ENCODE measurements at places on chromosomes 3 and 15.
A peak's percentile ranks its signal among the peaks of the same experiment; 100 is the strongest.

GRCh38 chr15:77028451-77029165, 33.7 kb downstream of the PSTPIP1 start:
- DNase-seq: no peak

GRCh38 chr15:60544581-60545264, 65.8 kb upstream of the ICE2 start:
- no peak for DNase-seq

- DNase-seq: peak; percentile 94
Observed at GRCh38 chr15:85318048-85318731, 62.2 kb upstream of the AKAP13 start.

- DNase-seq: no peak
Observed at GRCh38 chr3:95460274-95460673, 1354.1 kb upstream of the EPHA6 start.

GRCh38 chr3:161310649-161311423, 60.5 kb downstream of the SPTSSB start:
- no peak for DNase-seq

GRCh38 chr3:121649645-121650044, 11.1 kb downstream of the HCLS1 start:
- DNase-seq: peak; percentile 20

DNA sequence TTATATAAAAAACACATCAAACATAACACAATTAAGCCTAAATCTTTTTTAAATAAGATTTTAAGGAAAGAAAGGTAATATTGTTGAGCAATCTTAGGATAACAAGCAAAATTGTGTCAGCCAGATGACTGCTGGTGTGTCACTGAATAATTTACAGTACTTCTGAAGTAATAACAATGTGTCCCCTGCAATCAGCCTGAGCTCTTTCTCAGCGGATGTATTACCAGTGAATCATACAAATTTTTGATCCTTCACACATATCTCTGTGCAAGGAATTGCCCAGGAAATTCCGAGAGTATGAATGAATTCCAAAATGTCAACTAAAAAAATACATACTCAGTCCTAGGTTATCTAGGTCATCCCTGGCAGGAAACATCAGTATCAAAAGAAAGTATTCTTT, 76.6 kb upstream of the PTX3 start:
- peak; percentile 94 for DNase-seq

- DNase-seq: no peak
Observed at GRCh38 chr3:117128133-117128532, 418.6 kb downstream of the TUSC7 start.

DNA sequence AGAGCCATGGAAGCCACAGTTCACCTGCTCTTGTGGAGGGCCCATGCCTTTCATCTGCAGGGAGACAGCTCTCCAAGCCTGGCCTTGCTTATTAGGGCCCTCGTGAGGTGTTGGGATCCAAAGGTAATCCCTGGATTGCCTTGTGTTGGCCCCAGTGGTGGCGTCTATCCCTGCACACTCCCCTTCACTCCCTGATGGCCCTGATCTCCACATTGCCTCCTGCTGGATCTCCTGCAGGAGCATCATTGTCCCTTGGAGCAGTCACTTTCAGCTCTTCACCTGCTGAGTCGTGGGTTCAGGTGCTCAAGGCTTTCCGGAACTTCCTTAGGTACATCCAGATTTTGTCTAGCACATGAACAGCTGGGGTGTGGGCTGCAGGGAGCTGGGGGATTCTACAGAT, 7.0 kb downstream of the PPCDC start:
- DNase-seq: no peak

GRCh38 chr3:111937871-111938270, 41.0 kb upstream of the ABHD10 start:
- DNase-seq: no peak

DNA sequence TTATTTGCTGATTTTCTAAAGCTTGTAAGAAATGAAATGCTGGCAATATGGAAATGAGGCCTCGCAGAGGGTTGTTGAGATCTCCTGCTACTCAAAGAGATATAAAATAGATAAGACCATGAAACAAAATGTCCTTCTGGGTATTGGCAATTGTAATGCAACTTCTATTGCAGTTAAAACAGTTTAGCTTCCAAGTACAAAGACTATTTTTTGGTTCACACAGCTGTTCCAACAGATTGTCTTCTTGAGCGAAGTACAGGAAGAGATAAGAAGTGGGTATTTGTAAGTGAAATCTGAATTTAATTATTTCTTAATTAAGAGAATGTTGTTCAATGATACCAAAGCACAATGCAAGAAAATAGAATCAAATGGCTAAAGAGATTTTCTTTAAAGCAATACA, 801.5 kb upstream of the GBE1 start:
- no peak for DNase-seq

DNA sequence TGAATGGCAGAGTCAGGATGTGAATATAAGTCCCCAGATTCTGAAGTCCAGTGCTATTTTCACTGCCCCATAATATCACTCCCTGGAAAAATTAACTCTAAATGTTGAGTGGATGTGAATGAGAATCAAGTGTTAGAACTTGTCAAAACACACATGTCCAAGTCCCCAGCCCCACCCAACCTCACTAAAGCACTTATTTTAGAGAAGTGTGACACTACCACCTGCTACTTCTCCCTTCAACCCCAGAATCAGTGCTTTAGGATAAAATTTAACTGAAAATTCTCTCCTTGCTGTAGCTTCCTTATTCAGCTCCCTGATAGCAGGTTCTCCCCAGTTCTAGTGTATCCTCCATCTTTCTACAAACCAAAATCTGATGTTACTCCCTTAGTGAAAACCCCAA, 35.8 kb downstream of the HERC1 start:
- DNase-seq: no peak

DNA sequence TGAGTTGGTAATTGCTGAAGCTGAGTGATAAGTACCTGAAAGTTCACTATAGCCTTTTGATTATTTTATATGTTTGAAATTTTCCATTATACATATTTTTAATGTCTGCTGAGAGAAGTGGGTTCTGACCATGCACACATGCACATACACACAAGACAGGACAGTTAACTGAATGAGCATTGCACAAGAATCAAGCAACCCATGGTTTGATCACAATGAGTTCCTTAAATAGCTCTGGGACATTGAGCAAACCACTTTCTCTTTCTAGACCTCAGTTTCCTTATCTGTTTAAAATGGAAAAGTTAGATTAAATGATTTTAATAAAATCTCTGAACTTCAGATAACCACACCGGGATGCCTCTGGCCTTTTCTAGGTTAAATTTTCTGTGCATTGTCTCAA, 26.7 kb downstream of the SNTN start:
- no peak for DNase-seq

- DNase-seq: peak; percentile 10
Observed at GRCh38 chr3:178059119-178059518, 477.1 kb upstream of the KCNMB2 start.

- DNase-seq: no peak
Observed at GRCh38 chr3:137854533-137855261, 90.6 kb downstream of the SOX14 start.

DNA sequence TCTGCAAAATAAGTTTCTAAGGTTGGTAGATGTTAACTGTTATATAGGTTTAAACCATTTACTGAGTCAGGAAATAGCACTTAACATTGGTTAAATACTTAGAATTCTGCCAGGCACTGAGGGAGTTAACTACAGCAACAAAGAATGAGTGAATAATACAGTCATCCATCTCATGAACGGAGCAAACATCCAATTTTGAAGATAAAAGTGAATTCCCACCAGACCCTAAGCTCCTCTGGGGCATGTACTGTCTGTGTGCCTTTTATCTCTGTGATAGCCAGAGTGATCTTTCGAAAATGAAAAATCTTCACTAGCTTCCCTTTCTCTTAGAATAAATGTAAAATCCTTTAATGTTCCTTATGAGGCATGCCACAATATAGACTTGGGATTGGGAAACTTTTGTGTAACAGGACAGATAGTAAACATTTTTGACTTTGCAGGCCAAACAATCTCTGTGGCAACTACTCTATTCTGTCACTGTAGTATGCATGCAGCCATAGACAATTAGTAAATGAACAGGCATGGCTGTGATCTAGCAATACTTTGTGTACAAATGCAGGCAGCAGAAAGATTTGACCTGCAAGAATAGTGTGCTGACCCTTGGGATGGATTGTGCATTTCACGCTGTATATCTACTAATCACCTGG, 294.5 kb upstream of the LMCD1 start:
- no peak for DNase-seq

- DNase-seq: no peak
Observed at GRCh38 chr3:60759439-60759838, 491.8 kb downstream of the FHIT start.

DNA sequence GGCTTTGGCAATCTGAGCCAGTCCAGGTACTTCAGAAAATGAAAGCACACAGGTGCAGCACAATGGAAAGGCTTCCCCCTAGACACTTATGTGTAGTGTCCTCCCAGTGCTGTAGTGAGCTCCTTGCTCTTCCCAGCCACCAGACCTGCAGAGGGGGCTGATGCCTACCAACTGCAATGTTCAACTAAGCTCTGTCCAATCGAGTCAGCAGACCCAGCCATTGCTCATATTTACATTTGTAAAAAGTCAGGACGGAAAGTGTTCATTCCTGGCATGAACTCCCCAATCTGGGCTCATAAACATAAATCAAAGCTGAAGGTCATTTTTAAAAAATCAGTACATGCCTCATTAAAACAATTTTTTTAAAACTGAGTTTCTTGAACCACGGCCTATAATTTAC, 73.0 kb downstream of the FOXP1 start:
- peak; percentile 60 for DNase-seq

DNA sequence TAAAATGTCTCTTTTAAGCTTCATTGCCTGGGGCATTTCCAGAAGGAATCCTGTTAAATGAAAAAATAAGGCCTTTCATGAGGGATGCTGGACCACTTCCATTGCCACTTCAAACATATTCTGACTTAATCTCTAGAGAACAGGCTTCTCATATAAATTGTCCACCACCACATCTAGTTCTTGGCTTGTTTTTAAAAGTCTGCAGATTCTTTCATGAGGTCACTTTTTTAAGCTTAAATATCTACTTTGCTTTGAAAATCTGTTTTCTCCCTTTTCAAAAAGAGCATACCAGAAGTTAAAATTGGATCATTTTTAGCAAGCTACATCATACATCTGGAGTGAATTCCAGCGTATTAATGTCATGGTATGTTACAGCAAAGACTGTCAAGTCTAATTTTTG, 131.6 kb downstream of the C3orf70 start:
- peak; percentile 3 for DNase-seq

- no peak for DNase-seq
Observed at GRCh38 chr3:188822411-188822810, 349.4 kb upstream of the TPRG1 start.

DNA sequence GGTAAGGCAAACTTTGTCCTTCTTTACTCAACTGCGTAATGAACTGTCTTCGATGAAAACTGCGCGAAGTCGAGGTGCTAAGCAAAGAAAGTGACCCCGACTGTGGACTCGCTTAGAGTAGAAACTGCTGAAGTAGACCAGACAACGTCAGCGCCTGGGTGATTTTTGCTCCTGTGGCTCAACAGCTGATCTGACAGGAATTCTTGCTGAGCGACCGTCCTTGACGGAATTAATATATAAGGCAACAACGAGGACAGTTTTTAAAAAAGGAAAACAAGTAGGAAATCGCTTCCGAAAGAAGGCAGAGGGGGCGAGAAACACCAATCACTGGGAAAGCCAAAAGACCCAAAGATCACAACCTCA, 541 bp downstream of the RPS27L start:
- DNase-seq: peak; percentile 45

DNA sequence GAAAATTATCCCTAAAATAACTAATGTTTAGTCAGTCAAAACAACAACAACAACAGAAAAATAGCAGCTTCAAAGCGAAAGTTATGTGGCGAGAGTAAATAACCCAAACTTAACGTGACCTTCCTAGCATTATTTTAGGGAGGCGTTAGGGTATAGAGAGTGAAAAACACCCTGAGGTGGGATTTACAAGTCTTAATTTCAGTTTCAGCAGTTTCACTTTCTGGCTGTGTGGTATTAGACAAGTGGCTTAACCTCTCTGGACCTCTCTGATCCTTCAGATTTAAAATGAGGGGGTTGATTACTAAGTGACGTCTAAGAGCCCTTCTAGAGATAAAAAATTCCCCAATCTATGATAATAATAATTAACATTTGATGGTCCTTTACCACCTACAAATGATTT, 291.2 kb downstream of the ZBTB20 start:
- DNase-seq: no peak

- DNase-seq: peak; percentile 38
Observed at GRCh38 chr3:150107429-150108175, 136.9 kb upstream of the PFN2 start.

- DNase-seq: no peak
Observed at GRCh38 chr15:22237891-22238275, 157.6 kb downstream of the OR4M2 start.

DNA sequence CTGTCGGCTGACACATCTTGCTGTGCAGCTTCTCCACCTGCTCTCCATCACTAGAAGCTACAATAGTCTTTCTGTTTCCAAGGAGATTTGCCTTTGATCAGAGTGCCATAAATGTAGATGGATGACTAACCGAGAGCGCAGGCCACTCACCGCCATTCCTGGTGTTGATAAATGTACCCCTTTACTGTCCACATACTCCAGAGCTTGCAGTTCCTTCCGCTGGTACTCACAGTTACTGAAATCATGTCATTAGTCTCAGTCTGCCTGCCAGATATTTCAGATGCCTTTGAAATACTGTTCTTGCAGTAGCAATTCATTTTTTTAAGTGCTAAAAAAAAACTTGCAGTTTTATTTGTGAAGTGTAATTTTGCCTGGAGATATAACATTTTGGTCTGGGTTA, 72.3 kb downstream of the BLM start:
- DNase-seq: no peak

- no peak for DNase-seq
Observed at GRCh38 chr3:118526758-118527513, 507.7 kb downstream of the IGSF11 start.

GRCh38 chr15:48447058-48447457, 115.8 kb downstream of the DUT start:
- DNase-seq: no peak

GRCh38 chr3:107377151-107377550, at the start of gene CCDC54:
Gene CCDC54, plus strand, starts transcription at chr3:107377439. Its CDS starts 149 bp downstream, at chr3:107377588.
- DNase-seq: no peak

- peak; percentile 58 for DNase-seq
Observed at GRCh38 chr3:13018043-13018451, 55.2 kb downstream of the IQSEC1 start.

- DNase-seq: no peak
Observed at GRCh38 chr3:34582055-34582454, 783.6 kb downstream of the PDCD6IP start.

GRCh38 chr3:73614419-73614818, 10.3 kb downstream of the PDZRN3 start:
- DNase-seq: peak; percentile 53
